Stimulated activated CD8-positive, alpha-beta memory T cell treated with anti-CD3 and anti-CD28 coated beads, Interleukin-7, amount 100 ng/mL, for 1 hour (primary cell): ENCODE measurements at places on chromosomes 12 and 14.

DNA sequence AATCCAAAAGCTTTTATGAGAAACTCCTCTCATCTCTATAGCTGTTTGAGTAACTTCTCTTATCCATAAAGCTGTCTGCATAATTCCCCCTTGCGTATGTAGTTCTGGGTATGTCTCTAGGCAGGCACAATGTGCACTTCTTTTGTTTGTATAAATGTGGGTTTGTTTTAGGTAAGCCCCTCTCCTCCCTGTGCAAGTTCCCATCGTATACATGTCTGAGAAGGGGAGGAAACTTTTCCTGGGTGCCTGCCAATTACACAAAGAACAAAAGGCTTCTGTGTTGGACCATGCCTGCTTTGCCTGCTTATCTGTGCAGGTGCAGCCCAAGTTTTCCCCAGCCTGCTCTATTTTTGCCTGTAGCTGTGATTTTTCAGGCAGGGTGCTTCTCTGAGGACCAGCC lies 96.7 kb downstream of the CCER1 start:
- no peak for DNase-seq

GRCh38 chr14:63257299-63257698 lies 53.1 kb downstream of the RHOJ start:
- no peak for DNase-seq

DNA sequence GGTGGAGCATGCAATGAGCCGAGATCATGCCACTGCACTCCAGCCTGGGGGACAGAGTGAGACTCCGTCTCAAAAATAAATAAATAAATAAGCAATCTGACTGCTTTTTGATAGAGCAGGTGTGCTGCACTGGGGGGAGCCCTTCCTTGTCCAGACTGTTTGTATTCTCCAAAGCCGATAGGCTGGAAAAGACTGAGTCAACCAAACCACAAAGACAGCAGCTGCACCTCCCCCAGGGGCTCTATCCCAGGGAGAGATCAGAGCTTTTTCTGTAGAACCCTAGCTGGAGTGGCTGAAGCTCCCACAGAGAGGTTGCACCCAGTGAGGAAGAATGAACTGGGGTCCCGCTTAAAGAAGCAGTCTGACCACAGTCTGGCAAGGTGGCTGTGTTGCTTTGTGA lies 45.8 kb upstream of the LALBA start:
- no peak for DNase-seq

GRCh38 chr12:126752021-126752420 lies 1514.9 kb upstream of the TMEM132C start:
- no peak for DNase-seq

DNA sequence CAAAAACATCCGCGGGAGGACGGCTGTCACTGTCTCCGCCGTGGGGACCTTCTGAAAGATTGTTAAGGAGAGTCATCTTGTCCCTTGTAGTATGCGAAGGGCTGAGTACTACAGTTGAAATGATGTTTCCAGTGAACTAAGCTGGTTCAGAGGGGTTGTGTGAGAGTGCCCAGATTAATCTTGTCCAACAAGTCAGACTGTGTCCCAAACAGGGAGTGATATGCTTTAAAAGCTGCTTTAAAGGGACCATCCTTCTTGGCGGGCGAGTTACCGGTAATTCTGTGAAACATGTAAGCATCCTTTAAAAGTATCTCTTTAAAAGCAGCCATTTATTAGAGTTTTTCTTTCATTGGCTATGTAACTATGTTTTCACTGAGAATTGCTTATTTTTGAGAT lies 1.1 kb downstream of the WDR20 start:
- no peak for DNase-seq

GRCh38 chr12:123533672-123534643 lies at the start of gene RILPL1:
RILPL1 (minus strand) TSS chr12:123533719; CDS start chr12:123533482, 237 bp downstream.
- DNase-seq: no peak

DNA sequence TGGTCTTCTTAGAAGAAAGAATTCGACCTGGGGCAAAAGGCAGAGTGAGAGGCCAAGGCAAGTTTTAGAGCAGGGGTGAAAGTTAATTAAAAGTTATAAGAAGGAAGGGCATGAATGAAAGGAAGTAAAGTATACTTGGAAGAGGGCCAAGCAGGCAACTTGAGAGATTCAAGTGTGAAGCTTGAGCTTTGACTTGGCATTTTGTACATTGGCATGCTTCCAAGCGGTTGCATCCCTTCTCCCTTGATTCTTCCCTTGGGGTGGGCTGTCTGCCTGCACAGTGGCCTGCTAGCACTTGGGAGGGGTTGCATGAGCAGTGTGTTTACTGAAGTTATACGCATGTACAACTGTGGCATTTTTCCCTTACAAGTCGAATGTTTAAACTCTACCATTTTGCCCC lies 74.8 kb upstream of the MGAT4C start:
- no peak for DNase-seq

- DNase-seq: no peak
Measured at GRCh38 chr12:95942101-95942523, 302 bp downstream of the CCDC38 start.

DNA sequence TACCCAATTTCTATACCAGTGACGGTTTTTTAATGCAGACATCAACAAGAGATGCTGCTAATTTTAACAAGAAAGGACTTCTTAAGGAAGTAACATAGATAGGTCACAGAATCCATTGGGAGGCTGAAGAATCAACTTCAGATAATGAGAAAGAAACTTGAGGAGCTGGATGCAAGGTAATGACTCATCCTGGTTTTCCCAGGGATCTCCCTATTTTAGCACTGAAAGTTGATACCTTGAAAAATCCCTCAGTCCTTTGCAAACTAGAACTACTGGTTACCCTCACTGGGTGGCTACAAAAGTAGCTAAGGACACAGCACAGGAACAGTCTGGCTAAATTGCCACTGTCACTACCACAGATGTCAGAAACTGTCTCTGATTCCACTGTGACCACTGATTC lies 561.9 kb downstream of the FLRT2 start:
- DNase-seq: no peak

GRCh38 chr12:115870021-115870420 lies 407.5 kb downstream of the MED13L start:
- no peak for DNase-seq

GRCh38 chr12:57539-57938 lies 9.0 kb upstream of the IQSEC3 start:
- no peak for DNase-seq

DNA sequence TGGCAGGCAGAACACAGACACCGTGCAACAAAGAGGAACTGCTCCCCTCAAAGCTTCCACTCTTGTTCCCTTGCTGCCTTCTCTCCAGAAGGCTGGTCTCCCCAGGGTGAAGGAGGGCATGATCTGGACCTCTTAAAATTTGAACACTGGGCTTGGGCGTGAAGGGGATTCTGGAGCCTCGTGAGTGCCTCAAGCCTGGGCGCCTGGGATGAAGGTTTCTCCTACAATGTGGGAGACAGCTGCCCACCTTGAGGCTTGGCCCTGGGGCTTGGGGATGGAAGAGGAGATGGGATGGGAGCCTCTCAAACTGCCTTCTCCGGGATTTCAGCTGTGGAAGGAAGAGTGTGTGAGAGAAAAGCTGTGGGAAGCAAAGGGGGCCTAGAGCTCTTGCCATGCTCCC lies 7.8 kb upstream of the RIN3 start:
- DNase-seq: no peak

- DNase-seq: no peak
Measured at GRCh38 chr14:32560209-32560857, 231.2 kb downstream of the AKAP6 start.

GRCh38 chr12:117010693-117011451 lies 88.3 kb downstream of the TESC start:
- no peak for DNase-seq

DNA sequence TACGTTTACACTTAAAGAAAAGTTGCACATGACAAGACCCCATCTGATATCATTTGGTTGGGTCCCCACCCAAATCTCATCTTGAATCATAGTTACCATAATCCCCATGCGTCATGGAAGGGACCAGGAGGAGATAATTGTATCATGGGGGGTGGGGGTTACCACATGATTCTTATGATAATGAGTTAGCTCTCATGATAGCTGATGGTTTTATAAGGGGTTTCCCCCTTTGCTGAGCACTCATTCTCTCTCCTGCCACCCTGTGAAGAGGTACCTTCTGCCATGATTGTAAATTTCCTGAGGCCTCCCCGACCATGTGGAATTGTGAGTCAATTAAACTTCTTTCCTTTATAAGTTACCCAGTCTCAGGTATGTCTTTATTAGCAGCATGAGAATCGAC lies 60.3 kb downstream of the PHLDA1 start:
- DNase-seq: no peak

GRCh38 chr14:23550131-23550811 lies 1.3 kb downstream of the ZFHX2 start:
- no peak for DNase-seq

GRCh38 chr14:60738843-60739508 lies 4.4 kb downstream of the MNAT1 start:
- no peak for DNase-seq

- no peak for DNase-seq
Measured at GRCh38 chr12:106197906-106198623, 49.8 kb downstream of the CKAP4 start.

DNA sequence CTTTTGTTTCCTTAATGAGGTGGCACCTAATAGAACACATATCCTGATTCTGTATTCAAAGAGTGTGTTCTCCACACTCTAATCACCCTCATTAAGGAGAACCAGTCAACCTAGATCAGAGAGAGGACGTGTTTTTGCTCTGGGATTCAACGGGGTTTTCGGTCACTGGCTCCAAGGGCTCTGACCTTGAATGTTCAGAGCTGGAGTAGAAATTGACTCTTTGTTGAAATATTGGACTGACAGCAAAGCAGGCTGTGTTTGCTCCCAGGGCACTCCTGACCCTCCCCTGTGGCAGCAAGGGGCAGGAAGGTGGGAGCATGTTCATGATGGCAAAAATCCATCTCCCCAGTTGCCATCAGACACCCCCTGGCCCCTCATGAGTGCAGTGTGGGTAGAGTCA lies 1193.0 kb downstream of the AACS start:
- DNase-seq: no peak

GRCh38 chr14:42224053-42224888 lies 617.6 kb downstream of the LRFN5 start:
- DNase-seq: no peak
